ENCODE measurements at places on chromosomes 11 and 22.

DNA sequence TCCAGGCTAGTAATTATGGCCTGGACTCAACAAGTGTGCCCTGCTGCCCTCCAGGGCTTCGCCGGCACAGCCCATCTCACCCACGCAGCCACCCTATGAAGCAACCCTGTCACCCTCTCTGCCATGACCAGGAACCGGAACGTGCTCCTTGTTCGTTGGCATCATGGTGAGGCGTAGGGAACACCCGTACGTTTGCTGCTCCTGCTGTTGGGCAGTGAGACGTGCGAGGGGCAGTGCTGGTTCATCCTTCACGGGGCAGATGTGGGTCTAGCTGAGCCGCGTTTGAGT is 20.7 kb downstream of the NADSYN1 start:
- DNase-seq, result no peak

DNA sequence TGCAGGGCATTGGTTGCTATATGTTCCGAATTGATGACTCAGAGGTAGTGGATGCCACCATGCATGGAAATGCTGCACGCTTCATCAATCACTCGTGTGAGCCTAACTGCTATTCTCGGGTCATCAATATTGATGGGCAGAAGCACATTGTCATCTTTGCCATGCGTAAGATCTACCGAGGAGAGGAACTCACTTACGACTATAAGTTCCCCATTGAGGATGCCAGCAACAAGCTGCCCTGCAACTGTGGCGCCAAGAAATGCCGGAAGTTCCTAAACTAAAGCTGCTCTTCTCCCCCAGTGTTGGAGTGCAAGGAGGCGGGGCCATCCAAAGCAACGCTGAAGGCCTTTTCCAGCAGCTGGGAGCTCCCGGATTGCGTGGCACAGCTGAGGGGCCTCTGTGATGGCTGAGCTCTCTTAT is 5.4 kb upstream of the TTC36 start:
- no peak for DNase-seq

DNA sequence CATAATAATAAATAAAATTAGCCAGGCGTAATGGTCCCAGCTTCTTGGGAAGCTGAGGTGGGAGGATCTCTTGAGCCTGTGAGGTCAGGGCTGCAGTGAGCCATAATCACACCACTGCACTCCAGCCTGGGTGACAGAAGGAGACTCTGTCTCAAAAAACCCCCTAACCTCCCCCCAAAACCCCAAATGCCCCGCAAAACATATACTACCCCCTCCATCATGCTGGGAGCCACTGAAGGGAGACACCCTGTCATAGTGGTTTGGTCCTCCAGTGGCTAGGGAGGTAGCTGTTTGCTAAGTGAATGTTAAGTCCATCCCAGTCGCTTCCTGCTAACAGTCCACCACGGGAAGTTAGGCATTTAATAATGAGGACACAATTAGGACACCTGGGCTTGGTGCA is 125.0 kb downstream of the ABTB2 start:
- no peak for DNase-seq

DNA sequence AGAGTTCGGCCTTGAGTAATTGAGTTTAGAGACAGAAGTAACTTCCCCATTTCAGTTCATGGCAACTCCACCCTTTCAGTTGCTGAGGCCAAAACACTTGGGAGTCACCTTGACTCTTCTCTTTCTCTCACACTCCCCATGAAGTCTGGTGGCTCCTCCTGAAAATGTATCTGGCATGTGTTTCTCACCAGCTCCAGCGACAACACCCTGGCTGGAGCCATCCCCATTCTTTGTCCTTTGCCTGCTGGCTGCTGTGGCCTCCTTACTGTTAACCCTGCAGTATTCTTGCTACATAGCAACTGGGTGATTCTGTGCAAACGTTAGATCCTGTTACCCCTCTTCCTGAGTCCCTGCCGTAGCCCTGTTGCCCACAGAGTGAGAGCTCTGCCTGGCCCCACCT is 23.8 kb downstream of the SLC6A5 start:
- DNase-seq, result no peak

GRCh38 chr11:6817694-6818093 is 18.2 kb upstream of the OR6A2 start:
- DNase-seq, result peak; percentile 70

GRCh38 chr11:105937738-105938137 is 84.3 kb downstream of the MSANTD4 start:
- peak; percentile 44 for DNase-seq

DNA sequence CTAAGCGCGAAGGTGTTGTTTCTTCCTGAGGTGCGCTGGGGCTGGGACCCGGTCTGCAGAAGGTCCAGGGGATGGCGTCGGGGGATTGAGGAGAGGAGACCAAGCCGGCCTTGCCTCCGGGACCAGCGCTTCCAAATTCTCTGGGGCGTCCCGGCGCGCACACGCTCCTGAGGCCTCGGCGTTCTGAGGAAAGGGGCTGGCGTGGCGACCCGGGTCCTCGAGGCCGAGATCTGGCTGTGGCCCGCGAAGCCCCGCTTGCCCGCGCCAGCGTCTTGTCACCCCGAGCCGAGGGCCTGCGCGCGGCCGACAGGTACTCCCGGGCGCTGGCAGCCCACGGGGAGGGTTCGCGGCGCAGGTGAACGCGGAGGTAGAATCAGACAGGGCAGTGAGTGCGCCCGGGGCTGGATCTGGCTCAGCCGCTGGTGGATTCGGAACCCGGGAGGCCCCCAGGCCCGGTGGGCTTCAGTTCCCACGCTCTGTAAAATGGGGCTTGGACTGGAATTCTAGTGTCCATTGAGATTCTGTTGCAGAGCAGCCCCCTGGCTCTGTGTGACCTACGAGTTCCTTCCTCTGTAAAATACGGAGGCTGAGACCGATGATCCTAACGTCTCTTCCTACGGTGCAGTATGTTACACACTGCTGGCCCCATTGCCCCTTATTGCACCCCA is 14.7 kb downstream of the SSH3 start:
- no peak for DNase-seq

GRCh38 chr22:32216911-32217310 is 12.0 kb upstream of the RFPL2 start:
- no peak for DNase-seq

- DNase-seq, result peak; percentile 62
Observed at GRCh38 chr22:42365111-42365865, 66.9 kb downstream of the NFAM1 start.

- DNase-seq, result no peak
Observed at GRCh38 chr22:26722159-26722558, 64.8 kb downstream of the MIAT start.

- DNase-seq, result no peak
Observed at GRCh38 chr11:118224511-118225188, at the start of gene JAML. TSS of gene JAML (minus strand) at chr11:118225011. CDS start at chr11:118214866, 10,145 bp downstream.

- no peak for DNase-seq
Observed at GRCh38 chr11:13850231-13851005, 112.1 kb upstream of the SPON1 start.

DNA sequence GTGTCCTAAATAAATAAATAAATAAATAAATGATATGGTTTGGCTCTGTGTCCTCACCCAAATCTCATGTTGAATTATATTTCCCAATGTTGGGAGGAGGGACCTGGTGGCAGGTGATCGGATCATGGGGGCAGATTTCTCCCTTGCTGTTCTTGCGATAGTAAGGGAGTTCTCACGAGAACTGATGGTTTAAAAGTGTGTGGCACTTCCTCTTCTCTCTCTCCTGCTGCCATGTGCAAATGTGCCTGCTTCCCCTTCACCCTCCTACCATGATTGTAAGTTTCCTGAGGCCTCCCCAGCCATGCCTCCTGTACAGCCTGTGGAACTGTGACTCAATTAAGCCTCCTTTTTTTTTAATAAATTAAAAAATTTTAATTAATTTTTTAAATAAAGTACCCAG is 138.2 kb downstream of the FBXO7 start:
- DNase-seq, result no peak

- no peak for DNase-seq
Observed at GRCh38 chr22:28381429-28382167, 298.0 kb downstream of the TTC28 start.

GRCh38 chr11:77750394-77751156 is 69.9 kb downstream of the RSF1 start:
- no peak for DNase-seq

- no peak for DNase-seq
Observed at GRCh38 chr11:93024369-93024768, 54.9 kb downstream of the MTNR1B start.

DNA sequence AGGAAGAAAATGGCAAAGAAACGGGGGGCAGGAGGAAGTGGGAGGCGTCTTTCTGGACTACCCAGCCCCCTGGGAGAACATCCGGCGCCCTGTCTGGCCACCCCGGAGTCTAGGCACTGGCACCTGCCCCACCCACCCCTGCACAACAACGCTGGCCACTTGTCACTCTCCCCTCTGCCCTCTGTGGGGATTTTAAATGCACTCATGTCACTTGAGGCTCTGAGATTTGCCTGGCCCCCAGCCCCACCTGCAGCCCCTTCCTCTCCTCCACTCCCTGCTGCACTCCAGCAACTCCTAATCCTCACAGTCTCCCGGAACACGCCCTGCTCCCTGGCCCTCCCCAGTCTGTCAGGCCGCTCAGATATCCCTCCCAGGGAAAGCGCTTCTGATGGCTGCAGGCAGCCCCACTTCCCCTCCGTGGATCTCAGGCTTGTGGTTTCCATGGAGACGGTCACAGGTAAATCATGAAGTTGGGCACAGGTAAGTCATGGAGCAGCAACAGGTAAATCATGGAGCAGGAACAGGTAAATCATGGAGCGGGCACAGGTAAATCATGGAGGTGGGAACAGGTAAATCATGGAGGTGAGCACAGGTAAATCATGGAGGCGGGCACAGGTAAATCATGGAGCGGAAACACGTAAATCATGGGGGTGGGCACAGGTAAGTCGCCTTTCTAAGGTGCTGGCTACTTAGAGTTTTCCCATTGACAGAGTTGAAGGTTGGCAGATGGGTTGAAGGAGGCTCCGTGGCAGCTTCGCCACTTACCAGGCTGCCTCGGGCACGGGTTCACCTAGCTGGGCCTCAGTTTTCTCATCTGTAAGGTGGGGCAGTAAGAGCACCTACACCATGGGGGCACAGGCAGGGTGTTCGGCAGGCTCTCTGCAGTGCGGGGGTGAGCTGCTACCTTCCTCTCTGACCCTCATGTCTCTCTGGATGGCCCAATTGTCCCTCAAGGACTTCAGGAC is 79.0 kb upstream of the SHISAL1 start:
- DNase-seq, result peak; percentile 47

GRCh38 chr11:132263241-132263640 is 892.8 kb downstream of the NTM start:
- no peak for DNase-seq

DNA sequence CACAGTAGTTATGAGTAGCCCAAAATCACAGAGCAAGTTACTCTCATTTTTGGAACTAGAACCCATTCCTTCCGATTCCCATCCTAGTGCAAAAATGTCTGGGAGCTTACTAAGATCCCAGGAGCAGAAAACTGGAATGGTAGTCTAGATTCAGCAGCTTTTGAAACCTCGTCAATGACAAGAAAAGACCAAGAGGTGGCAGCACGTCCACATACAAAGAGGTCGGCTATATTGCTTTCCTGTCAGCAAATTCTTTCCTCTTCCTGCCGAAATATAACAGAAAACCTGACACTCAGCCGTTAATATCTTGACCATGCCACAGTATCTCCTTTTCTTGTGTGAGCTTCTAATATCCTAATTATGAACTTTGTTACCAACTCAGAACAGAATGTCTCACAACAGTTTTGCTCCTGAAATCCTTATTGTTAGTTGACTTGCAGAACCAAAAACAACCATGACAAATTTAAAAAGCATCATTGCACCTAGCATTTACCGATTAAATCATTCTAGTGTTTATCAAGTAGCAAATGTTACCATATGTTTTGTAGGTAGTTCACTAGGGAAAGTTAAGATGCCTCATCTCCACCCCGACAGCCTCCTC is 92.8 kb upstream of the OR9G4 start:
- peak; percentile 82 for DNase-seq

DNA sequence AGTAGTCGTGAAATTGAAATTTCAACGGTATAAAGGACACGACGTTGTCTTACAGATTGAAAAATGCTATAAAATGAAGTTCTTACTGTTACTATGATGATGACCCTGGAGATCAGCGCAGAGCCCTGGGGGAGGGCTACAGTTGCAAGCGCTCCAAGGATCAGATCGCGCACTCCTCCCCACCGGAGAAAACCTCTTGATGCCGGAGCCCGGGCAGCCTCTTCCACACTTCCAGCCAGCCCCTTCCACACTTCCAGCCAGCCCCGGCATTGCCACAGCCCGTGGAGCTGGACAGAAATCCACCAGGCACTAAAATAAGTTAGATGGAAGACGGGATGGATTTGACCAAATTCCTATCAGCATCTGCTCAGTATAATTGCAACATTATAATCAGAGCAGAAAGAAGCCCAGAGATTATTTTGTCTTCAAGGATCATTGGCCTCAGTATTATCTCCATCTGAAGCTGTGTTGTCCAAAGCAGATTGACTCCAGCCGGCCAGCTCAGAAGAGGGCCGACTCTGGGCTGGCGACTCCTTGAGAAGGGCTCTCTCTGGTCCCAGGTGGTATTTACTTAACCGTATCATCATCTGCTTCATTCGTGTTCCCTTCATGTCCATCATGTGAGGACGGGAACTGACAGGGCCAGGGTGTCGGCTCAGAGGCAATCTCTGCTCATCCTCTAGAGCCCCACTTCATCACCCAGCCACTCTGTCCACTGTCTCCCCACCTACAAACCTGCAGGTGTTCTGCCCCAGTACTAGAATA is 777 bp upstream of the MICAL3 start:
- no peak for DNase-seq

DNA sequence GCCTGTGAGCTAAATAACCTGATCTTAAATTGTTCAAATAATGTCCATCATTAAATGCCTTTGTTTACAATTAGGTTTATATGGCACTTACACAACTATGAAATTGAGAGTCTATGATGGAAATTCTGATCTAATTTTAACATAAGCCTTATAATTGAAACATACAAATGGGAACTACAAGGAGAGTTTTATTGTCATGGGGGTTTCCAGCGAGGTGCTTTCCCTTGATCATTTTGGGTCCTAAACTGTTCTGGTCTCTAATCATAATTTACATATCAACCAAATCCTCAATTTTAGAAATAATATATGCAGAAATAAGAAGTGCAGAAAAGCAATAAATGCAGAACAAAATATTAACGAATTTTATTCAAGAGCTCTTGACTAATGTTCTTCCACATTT is 44.9 kb downstream of the RRAS2 start:
- DNase-seq, result no peak

DNA sequence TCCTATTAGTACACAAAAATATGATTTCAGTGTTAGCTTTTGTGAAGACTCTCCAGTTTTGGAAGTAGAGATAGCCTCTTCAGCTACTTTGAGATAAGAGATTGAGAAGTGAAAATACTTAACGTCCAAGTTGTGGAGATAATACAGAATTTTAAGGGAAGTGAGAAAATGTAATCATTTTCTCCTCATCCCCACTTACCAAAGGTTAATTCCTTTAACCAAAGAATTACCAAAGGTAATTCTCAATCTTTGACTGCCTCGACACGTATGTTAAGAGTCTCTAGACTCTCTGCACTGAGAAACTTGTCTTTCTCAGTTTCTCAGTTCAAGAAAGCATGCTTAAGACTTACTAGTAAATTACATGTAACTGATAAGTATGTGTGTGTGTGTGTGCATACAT is 15.3 kb downstream of the C11orf54 start:
- DNase-seq, result no peak

All from GM23338 (cell line).